AG08396 (cell line): ENCODE measurements at places on chromosomes 5 and 9.

GRCh38 chr5:18968966-18969365, 1019.0 kb downstream of the CDH18 start:
- no peak for DNase-seq

- DNase-seq: no peak
Observed at GRCh38 chr5:21649969-21650368, 1203.2 kb downstream of the CDH12 start.

- DNase-seq: no peak
Observed at GRCh38 chr5:111774525-111774924, 17.5 kb upstream of the NREP start.

GRCh38 chr5:54589786-54590185, 72.2 kb downstream of the SNX18 start:
- DNase-seq: no peak

- DNase-seq: no peak
Observed at GRCh38 chr5:153907170-153907775, 131.4 kb downstream of the FAM114A2 start.

DNA sequence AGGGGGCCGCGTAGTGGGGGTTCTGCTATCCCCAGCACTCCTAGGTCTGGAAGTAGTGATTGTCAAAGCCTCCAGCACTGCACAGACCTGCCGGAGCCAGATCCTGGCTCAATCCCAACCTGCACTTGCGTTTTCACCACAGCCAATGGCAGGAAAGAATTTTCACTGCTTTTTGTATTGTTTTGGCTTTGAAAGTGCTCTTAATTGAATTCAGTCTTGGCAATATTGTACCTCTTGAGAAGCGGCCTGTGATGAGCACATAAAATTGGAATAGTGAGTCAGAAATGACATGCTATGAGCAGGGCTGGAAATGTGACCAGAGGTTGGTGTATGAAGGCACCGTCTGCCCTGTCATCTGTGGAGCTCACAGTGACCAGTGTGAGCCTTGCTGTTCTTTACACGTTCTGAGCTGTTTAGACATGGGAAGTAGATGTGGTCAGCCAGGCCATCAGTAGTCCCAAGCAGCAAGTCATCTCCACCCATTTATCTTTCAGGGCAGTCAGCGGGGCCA, 41.5 kb downstream of the SECISBP2 start:
- DNase-seq: no peak

DNA sequence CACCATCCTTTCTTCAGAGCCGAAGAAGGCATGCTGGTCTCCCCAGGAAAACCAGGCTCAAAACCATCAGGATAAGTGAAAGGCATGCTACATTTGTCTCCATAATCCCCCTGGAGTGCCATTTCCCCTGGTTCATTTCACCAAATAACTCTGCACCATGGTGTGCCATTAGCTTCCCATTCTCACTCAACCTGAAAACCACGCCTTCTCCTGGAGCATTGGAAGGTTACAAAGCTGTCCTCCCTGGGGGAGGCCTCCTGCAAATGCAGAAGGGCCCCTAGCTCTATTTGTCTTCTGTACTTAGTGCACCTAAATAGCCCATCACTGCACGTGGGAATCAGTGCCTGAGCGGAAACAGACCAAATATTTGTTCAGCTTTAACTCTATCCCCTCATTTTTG, 90.2 kb upstream of the ICE1 start:
- no peak for DNase-seq
